ENCODE measurements at places on chromosomes 5 and 9. TPM values are rescaled to one million over a fixed set of nuclear protein-coding genes. Genes with fewer than 3 reads are reported as not detected.

DNA sequence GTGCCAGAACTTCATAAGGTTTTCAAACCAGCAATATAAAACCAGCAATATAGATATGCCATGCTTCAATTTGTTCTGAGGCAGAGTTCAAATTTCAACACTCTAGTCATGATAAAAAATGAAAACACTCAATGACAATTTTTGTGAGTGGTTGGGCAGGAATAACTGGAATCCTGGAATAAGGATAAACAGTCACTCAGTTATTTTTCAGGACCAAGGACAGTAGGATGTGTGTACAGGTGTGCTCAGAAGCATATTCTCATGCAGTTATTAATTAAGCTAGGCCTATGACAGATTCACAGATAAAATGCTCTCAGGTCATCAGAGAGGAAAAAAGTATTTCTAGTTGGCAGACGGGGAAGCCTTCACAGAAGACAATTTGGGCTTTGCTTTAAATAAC, 117.3 kb upstream of the PPP2R2B start:
- no peak for DNase-seq

GRCh38 chr5:67164856-67165525, 31.6 kb downstream of the CD180 start:
- no peak for DNase-seq

TMEM252 gene
- polyA plus RNA-seq, result not detected

GRCh38 chr9:16784002-16784401, 86.5 kb downstream of the BNC2 start:
- DNase-seq, result no peak

CYFIP2 gene
- 4.4 TPM for polyA plus RNA-seq

BSPRY gene
- polyA plus RNA-seq, result not detected

DNA sequence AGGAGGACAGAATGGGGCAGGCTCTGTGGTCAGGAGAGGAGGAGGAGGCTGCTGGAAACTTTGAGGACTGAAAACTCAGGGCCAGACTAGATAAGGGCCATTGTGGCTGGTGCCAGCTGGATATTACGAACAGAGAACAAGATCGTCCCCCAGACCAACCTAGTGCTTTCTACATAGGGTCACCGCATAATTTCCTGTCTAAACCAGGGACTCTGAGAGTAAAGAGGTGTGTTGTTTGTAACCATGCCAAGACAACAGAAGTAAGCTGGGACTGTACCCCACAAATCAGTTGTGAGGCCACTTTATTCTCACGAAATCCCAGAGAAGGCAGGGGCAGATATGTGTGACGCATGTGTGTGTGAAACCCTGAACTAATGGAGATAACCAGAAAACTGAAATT, 20.3 kb upstream of the GFPT2 start:
- no peak for DNase-seq

DNA sequence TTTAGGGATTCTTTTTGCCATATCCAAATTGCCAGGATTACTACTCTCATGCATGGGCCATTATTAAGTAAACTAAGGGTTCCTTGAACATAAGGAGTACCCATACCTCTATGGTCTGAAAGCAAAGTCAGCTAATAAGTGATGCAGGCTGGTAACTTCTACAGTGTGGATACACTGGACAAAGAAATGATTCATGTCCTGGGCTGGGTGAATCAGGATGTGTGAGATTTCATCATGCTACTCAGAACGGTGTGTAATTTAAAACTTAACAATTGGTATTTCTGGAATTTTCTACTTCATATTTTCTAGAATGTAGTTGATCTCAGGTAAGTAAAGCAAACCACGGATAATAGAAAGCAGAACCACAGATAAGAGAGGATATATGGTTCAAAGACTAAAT, 428.8 kb downstream of the CHSY3 start:
- peak; percentile 12 for DNase-seq

TESK1 gene
- 32.6 TPM for polyA plus RNA-seq

GRCh38 chr5:76537073-76537543, 86.1 kb downstream of the F2RL2 start:
- DNase-seq, result no peak

DNA sequence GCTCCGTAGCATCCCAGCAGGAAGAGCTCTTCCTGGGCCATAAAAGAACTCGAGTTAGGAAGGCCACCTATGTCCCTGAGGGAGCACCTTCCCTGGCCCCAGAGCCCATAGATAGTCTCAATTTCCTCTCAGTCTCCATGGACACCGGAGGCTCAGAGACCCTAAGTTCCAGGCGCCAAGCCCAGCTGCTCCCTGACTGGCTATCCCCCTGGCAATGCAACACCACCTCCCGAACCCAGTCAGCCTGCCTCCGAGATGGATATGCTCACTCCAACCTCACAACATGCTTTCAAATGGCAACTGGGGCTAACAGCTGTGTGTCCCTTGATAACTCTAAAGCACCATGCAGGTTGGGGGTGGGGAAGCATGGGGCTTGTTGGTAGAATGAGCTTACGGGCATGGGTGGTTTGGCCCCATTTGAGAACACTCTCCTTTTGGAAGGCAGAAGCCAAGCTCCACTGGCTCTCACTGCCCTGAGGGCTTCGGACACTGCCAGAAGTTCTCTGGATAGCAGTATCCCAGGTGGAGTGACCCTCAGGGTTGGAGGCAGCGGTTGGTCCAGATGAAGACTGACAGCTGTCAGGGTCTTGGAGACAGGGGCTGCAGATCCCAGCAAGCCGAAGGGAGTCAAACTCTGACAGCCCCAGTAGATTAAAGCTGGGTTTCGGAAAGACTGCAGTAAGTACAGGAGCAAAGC, 165.3 kb downstream of the PAX5 start:
- no peak for DNase-seq

CDX1 gene
- polyA plus RNA-seq, result 0.39 TPM

GRCh38 chr9:85871008-85871407, 69.9 kb upstream of the NAA35 start:
- DNase-seq, result no peak
